ENCODE measurements at places on chromosomes 16 and 17.

DNA sequence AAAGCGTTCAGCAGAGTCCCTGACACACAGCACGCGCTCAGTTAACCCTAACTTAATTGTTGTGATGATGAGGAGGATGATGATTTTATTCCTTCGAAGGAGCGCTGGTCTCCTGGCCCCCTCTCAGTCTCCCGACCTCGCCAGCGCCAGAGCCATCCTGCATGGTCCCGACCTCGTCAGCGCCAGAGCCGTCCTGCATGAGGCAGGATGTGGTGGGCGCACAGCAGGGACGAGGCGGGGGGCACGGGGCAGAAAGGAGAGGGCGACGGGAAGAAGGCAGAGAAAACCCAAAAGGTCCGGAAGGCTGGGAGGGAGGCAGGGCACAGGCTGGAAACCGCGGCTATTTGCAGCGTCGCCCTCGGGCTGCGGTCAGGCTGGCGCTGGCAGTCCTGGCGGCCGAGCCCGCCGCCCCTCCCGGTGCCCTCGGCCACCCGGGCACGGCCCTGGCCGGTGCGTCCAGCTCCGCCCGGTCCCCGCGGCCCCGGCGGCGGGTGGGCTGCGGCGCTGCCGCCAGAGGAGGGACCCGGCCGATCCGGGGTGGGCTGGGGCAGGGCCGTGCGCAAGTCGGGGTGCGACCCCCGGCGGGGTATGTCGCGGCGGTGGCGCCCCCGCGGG is 3.0 kb upstream of the TAC4 start:
- DNase-seq = no peak

DNA sequence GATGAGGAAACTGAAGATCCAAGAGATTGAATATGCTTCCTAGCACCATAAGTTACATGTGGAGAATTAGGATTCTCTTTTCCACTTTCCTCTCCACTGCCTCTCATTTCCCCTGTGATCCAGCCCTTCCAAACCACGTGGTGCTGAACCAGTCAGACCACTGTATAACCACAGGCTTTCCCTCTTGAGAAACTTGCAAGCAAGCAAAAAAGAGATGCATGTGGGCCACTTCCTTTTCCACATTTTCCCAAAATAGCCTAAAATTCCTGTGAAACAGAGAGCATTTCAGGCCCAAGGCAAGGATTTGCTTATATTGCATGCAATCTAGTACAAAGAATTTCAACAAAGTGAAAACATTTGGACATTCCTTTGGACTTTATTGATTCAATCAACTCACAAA is 59.3 kb upstream of the KSR1 start:
- no peak for DNase-seq

- no peak for DNase-seq
Observed at GRCh38 chr16:2897110-2897509, 14.1 kb downstream of the FLYWCH2 start.

- DNase-seq = no peak
Observed at GRCh38 chr17:37744633-37744927, 279 bp downstream of the HNF1B start.

- DNase-seq = no peak
Observed at GRCh38 chr17:58640202-58640601, 51.6 kb downstream of the TEX14 start.

- DNase-seq = no peak
Observed at GRCh38 chr16:82242201-82242600, 72.2 kb upstream of the MPHOSPH6 start.

DNA sequence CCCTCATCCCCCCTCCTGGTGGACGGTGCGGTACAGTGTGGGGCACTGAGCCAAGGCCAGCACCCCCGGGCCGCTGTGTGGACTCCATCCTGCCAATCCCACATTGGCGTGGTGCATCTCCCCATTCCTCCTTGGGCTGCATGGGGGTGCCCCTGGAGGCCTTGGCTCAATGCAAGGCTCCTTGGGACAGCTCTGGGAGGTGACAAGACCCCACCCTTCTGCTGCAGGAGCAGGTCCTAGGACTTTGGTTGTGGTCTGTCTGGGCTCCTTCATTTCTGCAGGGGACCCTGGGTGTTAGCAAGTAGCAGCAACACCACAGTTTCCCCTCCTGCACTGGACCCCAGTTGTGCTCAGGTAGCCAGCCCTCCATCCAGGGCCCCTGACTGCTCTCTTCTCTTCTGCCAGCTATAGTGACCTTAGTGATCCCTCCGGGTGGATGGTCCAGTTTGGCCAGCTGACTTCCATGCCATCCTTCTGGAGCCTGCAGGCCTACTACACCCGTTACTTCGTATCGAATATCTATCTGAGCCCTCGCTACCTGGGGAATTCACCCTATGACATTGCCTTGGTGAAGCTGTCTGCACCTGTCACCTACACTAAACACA is 1.3 kb downstream of the PRSS21 start:
- DNase-seq = no peak

Data from right renal pelvis (tissue), 4 donors.